ENCODE measurements at places on chromosomes 4 and X.

- no peak for DNase-seq
Measured at GRCh38 chr4:61246034-61246433, 45.9 kb downstream of the ADGRL3 start.

DNA sequence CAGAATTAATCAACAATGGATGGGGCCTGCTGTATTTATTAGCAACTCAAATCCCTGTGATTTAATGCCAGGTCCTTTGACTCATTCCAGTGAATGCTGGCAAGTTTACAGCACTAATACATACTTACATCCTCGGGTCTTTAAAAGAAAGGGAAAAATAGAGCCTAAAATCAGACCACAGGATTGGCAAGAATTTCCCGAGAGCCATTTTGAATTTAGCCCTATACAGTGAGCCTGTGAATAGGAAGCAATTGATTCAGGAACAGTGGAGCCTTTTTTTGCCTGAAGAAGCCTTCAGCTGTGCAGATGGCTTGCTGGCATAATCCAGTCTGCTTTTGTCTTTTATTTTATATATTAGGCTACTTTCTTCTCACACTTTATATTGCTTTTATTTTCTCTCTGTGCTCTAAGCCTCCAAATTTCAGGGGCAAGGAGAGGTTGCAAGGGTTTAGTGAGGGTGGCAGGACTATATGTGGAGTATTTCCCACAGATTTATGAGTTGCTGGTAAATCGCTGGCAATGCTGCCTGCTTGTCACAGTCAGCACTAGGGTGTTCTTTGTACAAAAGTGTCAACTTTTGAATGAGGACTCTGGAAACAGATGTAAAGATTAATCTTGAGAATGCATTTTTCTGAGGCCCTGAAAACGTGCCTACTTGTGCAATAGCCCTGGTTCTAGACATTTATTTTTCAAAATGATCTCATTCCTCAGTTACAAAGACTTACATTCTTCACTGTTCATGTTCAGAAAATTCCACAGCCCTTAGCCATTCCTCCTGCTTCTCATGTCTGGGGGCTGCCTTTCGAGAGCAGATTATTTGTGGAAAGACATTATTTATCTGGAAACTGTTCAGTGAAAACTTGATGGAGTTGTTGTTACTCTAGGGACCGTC lies 303.5 kb downstream of the SPRY1 start:
- DNase-seq, result no peak

DNA sequence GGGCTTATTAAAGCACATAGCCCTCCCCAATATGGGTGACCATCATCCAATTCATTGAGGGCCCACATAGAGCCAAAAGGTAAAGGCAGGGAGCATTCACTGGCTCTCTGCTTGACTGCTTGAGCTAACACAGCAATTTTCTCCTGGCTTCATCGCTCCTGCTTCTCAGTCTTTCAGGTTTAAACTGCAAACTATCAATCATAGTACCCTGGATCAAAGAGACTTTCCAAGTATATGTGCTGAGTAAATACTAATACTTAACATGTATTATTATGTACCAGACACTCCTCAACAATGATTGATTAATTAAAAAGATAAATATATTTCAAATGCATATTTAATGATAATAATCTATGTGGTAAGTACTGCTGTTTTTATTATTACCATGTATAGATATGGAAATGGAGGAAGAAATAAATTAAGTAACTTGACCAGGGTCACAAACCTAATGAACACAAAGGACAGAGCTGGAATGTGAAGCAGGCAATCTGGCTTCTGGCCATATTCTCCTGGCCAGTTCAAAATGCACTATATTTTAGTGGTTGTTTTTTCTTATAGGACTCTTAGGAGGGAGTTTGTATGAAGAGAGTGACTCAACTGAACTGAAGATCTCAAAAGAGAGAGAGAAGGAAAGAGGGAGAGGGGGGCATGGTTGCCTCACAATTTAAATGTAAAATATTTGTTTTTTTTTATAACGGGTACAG lies 1197.3 kb downstream of the TECRL start:
- DNase-seq, result no peak

DNA sequence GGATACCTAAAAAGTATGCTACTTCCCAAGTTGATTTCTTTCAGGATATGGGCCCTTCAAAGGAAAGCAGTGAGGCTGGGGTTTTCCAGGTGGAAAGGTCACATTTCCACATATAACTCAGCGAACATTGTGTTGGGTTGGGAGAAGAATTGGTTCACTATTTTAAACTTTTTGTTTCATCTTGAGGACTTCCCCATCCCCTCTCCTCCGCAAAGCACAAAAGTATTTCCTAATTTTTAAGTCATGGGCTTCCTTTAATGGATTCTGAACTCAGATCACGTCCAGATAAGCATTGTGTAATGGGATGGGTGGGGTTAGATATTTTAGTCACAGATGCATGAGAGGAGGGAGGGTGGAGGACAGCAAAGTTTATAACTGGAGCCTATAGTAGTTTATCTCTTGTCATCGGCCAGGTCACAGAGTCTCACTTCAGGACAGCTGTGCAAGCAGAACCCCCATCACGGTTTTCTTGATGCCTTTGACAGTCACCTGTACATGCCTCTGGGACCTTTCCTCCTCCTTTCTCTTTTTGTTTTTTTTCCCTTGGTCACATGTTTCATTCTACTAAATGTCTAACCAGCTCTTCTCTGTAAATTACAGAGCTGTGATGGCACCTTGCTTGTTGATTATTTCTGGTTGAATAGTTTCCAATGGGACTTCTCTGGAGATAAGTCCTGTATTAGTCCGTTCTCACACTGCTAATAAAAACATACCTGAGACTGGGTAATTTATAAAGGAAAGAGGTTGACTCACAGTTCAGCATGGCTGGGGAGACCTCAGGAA lies 115.4 kb downstream of the PTTG2 start:
- no peak for DNase-seq

- no peak for DNase-seq
Measured at GRCh38 chr4:153243468-153243867, 39.2 kb downstream of the TRIM2 start.

DNA sequence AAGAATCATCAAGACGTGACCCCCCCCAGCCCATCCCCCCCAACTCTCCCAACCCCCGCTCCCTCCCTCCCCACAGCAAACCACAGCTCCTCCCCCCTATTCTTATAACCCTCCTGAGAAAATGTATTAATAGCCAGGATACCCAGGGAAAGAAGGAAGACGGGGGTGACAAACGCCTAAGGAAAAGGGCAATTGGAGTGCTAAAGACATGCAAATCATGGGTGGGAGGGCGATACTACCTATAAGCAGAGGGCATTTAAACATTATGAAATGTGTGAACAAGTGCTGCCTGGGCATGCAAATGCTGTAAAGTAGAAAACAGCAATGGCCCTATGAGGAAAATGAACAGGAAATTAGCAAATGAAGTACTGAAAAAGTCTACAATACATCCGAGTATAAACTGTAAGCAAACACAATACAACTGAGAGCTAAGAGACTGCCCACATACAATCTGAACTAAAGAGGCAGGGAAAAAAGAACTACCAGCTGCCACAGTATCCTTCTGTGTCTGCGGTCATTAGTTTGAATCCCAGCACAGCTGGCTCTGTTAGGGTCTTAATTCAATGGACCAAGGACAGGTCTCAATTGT lies 2.4 kb downstream of the CXXC4 start:
- no peak for DNase-seq

GRCh38 chr4:18012807-18013462 lies 8.6 kb downstream of the LCORL start:
- DNase-seq, result no peak

DNA sequence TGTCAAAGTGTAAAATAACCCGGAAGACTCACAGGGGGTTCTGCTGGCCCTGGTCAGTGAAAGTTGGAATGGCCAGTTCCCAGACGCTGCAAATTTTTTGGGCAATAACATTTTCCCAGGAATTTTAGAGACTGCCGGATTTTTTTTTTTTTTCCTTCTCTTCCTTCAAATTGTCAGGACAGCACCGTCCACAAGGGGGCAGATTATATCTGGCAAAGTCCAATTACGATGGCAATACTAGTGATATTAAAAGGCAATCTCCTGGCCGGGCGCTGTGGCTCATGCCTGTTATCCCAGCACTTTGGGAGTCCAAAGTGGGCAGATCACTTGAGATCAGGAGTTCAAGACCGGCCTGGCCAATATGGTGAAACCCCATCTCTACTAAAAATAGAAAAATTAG lies 20.5 kb downstream of the SLC25A5 start:
- DNase-seq, result peak; percentile 36

GRCh38 chrX:10926891-10927290 lies 184.2 kb upstream of the HCCS start:
- DNase-seq, result no peak

DNA sequence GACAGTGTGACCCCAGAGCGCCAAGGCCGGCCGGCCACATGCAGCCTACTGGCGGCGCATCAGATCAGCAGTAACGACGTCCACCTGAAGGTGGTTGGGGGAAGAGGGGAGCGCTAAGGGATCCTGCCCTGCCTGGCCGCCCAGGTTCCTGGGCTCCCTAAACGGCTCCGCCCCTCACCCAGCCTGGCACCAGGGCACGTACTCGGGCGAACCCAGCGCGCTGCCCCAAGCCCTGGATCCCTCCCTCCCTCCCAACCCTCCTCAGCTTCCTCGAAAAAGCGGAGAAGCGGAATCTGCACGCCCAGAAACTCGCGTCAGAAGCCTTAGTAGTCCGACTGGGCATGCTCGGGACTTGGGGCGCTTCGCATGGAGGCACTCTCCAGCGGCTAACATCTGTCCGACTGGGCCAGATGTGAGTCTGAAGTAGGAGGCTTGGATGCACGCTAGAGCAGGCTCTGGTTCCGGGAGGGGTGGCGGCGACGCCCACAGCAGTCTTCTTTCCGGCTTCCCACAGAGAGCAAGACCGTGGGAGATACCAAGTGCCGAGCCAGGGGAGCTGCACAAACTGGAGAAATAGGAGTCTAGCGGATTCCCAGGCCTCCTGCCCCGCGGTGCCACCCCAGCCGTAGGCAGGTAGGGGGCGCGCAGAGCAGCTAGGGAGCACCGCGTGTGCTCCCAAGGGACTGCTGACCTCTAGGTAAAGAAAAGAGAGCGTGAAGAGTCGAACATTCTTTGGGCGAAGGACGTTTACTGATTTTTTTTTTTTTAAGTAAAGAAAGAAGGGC lies 114.3 kb upstream of the TEX13C start:
- DNase-seq, result peak; percentile 20

Data from naive thymus-derived CD4-positive, alpha-beta T cell (primary cell).